ENCODE measurements at places on chromosomes 4 and X.

GRCh38 chr4:77560170-77560569 lies 45.5 kb upstream of the CXCL13 start:
- no peak for DNase-seq

- no peak for DNase-seq
Measured at GRCh38 chrX:133414406-133415275, 648 bp downstream of the GPC4 start.

DNA sequence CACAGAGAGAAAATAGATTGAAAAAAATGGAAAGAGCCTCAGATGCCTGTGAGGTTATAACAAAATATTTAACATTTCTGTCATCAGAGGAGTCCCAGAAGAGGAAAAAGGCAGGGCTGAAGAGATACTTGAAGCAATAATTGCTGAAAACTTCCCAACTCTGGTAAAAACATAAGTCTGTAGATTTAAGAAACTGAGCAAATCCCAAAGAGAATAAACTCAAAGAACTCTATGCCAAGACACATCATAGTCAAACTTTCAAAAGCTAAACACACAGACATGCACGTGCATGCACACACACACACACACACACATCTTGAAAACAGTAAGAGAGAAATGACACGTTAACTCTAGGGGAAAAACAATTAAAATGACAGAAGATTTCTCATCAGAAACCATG lies 94.1 kb downstream of the SLC16A2 start:
- DNase-seq = no peak

GRCh38 chr4:53479736-53480525 lies 102.5 kb downstream of the FIP1L1 start:
- no peak for DNase-seq

GRCh38 chrX:139801397-139801813 lies 93.4 kb upstream of the MCF2 start:
- DNase-seq = no peak

DNA sequence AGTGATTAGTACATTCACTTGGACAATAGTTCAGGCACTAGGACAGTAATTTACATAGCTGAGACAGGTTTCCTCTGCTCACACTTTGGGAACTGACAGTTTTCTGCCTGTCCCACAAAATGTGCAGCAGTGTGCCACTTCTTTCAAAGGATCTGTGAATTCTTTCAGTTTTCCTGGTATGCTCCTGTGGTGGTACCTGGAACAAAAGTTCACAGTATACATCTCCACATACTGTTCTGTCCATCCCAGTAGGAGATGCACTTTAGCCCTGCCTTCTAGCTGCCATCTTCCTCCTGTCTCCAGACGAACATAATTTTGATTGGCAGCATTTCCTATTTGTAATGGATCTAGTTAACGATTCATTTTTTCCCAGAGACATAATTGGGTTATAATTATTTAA lies 360.8 kb upstream of the CXorf51B start:
- DNase-seq = no peak

DNA sequence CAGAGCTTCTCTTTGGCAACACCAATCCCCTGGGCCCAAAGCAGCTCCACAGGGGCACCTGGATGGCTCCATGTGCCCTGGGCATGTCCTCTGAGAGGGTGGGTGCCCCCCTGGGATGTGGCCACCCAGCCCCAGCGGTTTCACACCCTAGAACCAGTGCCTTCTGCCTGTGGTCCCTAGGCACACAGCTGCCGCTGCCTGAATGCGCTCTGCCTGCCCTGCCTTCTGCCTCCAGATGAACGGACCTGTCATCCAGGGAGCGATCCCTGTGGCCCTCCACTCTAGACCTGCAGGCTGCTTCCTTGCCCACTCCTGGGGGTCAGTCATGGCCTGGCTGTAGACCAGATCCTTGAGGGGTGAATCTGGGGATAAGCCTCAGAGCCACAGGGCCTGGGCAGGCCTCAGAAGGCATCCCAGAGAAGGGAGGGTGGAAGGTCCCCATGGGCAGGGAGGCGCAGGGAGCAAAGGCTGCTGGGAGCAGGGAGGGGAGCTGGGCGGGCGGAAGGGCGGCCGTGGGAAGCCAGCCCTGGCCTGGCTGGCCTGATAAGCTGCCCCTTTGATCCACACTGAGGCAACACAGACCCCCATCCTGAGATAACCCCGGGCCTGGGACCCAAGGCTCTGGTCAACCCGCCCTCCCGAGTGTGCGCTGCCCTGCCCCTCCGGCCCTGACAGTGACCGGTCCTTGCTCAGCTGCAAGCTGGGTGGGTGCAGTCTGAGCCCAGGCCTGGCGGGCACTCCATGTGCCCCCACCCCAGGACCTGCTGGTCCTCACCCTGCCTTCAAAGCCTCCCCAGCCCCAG lies 8.1 kb upstream of the FGFR3 start:
- no peak for DNase-seq

- no peak for DNase-seq
Measured at GRCh38 chrX:138748480-138748879, 37.0 kb upstream of the FGF13 start.

DNA sequence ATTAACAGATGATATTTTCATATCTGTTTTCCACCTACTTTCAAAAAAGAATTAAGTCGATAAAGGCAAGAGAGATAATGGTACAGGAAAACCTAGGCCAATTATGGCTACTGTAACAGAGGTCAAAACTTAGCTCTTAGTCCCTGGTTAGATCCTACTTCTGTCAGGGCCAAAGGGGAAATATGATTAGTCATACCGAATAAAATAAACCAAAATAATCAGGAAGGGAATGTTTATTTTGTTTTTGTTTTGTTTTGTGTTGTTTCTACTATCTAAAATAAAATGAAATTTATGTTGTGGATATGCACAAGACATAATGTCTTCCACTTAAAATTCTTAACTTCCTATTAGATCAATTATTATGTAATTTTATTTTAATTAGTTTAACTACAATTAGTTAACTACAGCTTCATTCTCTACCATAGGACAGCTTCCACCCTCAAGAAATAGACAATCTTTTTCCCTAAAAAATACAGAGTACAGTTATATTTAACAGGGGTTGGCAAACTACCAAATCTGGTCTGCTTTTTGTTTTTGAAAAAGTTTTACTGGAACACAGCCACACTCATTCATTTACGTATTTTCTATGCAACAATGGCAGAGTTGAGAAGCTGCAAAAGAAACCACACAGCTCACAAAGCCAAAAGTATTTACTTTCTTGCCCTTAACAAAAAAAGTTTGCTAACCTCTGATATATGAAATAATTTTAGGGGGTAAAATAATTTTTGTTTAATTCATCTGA lies 25.4 kb downstream of the TMEM47 start:
- DNase-seq = no peak

DNA sequence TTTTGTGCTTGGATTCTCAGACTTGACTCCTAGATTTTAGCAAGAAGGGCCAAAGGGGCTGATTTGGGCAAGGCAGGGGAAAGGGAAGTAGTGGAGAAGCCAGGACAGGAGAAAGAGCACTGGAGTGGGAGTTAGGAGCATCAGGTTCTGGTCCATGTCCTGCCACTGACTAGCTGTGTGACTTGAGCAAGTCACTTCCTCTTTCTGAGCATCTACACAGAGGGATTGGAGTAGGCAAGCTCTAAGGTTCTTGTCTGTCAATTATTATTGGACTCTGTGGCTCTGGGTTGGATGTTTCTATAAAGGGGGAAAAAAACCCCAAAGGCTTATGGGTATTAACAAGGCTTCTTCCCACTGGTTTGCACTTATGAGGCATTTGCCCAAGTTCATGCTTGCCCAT lies 24.4 kb downstream of the PLAC1 start:
- DNase-seq = no peak

DNA sequence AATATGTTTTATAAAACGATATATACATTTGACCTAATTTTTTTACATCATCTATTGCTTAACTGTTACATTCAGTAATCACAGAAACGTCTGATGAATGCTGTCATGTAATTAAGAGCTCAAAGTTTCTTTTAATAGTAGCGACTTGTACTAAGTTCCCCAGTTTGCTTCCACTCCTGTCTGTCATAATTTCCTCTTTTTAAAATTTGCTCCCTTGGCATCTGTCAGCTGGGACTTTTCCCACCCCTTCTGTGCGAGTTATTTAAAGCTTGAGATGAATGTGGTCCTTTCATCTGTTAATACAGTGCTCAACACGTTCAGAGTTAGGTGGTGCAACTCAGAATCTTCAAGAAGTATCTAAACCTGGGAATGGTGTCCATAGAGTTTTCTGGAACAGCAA lies 1.2 kb downstream of the RAP1GDS1 start:
- no peak for DNase-seq

DNA sequence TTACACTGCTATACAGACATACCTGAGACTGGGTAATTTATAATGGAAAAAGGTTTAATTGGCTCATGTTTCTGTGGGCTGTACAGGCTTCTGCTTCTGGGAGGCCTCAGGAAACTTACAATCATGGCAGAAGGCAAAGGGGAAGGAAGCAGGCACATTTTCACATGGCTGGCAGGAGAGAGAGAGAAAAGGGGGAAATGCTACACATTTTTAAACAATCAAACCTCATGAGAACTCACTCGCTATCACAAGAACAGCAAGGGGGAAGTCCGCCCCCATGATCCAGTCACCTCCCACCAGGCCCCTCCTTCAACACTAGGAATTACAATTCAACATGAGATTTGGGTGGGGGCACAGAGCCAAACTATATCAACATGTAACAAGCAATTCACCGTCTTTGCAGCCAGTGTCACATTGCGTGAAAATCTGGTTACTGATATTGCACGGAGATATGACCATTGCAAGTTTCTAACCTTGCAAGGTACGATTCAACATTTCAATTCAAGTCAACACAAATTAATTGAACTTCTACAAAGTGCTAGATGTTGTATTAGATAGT lies 61.7 kb upstream of the RELL1 start:
- no peak for DNase-seq

- no peak for DNase-seq
Measured at GRCh38 chr4:5893004-5893580, at the start of gene CRMP1. TSS of gene CRMP1 (minus strand) at chr4:5893086. CDS start at chr4:5892969, 117 bp downstream.

DNA sequence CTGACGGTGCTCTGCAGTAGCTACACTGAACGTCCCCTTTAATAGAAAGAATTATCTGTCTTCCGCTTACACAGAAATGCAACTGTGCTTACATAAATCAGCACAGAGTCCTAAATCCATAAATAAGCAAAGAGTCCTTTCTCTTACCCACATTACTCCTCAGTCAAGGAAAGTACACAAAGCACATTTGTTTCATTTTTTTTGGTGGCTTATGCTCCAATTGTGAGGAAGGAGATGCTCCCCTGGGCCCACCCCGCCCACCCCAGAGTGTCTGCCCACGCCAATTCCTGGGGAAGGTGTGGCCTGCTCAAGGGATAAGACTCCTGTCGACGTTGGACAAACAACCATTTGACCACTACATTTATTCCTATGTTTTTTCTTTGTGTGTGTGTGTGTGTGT lies 53.8 kb downstream of the CPLX1 start:
- no peak for DNase-seq

- DNase-seq = peak; percentile 66
Measured at GRCh38 chr4:119729835-119730670, 101.4 kb upstream of the PDE5A start.

DNA sequence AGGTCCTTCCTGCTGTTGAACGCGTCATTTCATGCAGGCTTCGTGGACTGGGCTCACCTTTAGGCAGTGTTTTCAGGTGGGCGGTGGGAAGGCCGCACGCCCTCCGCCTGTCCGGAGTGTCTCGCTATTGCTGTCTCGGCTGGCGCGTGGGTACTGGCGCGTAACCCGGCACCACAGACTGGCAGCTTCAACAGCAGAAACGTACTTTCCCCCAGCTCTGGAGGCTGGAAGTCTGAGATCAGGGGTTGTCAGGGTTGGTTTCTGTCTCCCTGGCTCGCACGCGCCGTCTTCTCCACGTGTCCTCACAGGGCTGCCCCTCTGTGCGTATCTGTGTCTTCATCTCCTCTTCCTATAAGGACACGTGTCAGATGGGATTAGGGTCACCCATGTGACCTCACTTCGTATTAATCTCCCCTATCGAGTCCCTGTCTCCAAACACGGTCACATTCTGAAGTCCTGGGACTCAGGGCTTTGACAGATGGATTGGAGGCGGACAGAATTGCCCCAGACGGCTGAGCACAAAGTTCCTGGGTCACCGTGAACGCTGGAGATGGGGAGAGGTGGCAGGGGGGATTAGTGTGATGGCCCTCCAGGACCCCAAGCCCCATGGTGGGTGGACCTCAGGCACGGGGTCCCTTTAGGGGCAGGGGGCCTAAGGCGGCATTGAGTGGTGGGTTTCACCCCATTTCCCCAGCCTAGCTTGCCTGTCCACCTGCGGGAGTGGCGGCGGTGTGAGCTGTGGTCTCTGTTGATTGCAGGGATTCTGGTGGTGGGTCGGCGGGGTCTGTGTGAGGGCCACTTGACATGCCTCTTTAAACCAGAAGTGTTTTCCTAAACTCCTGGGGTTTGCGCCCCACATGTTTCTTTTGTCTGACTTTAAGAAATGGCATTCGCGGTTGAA lies 83.4 kb upstream of the LRPAP1 start:
- DNase-seq = no peak

GRCh38 chr4:151031831-151032605 lies 16.9 kb upstream of the LRBA start:
- DNase-seq = no peak

- DNase-seq = no peak
Measured at GRCh38 chrX:129736491-129736890, 2.3 kb upstream of the XPNPEP2 start.

DNA sequence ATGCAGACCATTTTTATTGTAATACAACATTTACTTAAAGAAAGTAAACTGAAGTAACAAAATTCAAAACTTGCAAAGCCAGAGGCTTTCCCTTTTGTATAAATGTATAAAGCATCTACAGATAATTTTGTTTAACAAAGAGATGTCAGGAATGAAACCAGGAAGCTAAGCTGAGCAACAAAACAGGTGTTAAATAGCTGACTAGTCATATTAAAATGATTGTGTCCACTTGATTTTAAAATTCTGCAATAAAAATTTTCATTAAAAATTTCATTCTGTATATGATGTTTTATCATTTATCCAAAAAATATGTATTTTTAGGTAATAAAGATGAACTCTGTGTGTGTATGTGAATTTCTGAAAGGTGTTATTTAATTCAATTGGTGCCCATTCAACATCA lies 72.0 kb upstream of the TRAM1L1 start:
- DNase-seq = no peak

DNA sequence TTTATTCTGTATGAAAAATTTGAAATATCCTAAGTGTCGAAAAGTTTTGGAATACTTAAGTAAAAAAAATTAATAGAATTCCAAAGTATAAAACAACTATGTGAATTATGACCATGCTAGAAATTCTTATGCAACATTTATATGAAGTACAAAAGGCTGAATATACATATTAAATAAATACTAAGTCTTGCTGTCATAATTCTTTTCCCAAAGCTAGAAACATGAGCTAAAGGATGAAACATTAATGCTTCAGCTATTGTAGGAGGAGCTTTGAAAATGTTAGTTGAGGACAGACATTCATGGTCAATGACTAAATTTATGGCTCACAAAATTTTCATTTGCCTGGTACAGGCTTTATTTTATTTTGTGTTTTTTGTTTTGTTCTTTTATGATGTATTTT lies 207.3 kb downstream of the GABRB1 start:
- no peak for DNase-seq
